ENCODE measurements at places on chromosomes 4 and X.

DNA sequence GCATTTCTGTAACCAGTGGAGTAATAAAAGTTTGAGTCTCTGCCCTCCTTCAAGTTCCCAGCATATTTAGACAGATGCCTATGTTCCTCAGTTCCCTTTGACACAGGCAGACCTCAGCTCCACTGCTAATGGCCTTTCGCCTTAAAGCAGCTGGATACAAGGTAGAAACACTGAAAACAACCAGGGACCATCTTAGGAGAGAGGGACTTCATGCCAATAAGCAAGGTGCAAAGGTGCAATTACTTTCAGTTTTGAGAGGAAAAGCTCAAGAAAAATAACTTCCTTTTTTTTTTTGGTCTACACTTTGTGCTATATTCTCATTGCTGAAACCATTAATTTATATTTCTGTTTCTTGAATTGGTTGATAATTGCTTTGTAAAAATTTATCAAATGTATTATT lies 781.9 kb upstream of the GALNTL6 start:
- DNase-seq: no peak

GRCh38 chr4:173936861-173937260 lies 346.6 kb downstream of the FBXO8 start:
- no peak for DNase-seq

DNA sequence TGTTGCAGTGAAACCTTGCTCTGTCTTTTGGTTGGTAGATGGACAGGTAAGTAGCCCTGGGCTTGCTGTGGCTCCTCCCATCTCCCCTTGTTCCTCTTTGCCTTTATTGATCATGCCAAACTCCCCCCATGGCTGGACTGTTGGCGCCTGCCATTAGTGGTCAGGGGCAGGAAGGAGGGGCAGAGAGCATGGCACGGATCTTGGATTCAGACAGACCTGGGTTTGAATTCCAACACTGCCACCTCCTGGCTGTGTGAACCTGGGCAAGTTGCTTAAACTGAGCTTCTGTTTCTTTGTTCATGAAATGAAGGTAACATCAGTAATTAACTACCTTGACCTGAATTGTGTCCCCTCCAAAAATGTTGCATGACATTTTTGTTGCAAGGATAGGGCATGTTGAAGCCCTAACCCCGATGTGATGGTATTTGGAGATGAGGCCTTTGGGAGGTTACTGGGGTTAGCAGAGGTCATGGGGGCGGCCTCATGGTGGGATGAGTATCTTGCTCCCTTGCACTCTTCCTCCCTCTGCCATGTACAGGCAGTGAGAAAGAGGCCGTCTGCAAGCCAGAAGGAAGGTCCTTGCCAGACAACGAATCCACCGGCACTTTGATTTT lies 6.0 kb downstream of the SLC2A9 start:
- DNase-seq: peak; percentile 46

- no peak for DNase-seq
Measured at GRCh38 chr4:102783006-102783405, 22.2 kb upstream of the MANBA start.

DNA sequence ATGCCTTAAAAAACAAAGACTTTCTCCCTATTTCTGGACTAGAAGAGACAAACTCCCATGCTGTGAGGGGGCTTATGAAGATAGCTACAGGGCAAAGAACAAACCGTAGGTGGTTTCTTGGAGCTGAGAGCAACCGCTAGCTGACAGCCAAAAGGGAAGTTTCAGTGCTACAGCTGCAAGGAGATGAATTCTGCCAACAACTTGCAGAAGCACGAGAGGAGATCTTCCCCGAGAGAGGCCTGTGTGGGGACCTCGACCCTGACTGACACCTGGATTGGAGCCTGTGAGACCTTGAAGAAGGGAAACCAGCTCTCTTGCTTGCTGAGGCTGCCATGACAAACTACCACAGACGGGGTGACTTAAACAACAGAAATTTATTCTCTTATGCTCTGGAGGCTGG lies 183.8 kb upstream of the VCX3A start:
- no peak for DNase-seq

DNA sequence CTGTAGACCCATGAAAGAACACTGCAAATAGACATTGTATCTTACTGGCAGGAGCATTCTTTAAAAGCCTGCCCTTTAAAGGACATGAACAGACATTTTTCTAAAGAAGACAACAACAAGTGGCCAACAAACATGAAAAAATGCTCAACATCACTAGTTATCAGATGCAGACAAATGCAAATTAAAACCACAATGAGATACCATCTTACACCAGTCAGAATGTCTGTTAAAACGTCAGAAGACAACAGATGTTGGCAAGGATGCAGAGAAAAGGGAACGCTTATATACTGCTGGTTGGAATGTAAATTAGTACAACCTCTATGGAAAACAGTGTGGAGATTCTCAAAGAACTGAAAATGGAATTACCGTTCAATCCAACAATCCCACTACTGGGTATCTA lies 77.2 kb downstream of the ATP10D start:
- no peak for DNase-seq

GRCh38 chr4:165555302-165555701 lies 176.5 kb downstream of the CPE start:
- DNase-seq: no peak

GRCh38 chr4:70718811-70719604 lies 2.8 kb upstream of the RUFY3 start:
- DNase-seq: no peak

GRCh38 chrX:105347373-105347772 lies 126.9 kb upstream of the TEX13A start:
- DNase-seq: no peak

DNA sequence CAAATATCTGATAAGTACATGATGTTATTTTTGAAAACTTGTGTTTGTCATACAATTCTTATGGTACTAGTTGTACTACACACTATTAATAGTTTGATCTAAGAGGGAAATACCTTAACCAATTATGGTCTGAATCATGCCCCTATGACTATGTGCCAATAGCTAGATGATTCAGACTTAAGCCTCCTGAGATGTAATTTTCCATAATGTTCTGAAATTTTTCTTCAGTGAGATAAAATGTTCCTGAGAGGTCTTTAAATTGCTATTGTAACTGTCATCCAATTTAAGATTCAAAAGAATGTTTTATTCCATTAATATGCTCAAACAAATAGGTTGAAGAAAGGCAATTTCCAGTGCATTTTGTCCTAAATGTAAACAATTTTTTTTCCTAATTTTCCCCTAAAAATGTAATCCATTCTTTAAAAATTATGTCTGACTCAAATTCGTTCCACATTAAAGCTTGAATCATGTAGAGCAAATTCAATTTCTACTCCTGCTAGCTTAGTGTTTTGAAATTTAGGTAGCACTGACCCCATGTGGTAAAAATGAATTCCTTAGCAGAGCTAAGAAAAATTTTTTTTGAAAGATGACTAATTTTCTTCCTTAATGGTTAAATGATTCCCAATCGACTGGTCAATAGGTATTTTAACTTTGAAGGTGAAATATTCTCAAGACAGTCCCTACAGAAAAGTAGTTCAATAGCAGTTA lies 49.1 kb downstream of the APOOL start:
- no peak for DNase-seq

DNA sequence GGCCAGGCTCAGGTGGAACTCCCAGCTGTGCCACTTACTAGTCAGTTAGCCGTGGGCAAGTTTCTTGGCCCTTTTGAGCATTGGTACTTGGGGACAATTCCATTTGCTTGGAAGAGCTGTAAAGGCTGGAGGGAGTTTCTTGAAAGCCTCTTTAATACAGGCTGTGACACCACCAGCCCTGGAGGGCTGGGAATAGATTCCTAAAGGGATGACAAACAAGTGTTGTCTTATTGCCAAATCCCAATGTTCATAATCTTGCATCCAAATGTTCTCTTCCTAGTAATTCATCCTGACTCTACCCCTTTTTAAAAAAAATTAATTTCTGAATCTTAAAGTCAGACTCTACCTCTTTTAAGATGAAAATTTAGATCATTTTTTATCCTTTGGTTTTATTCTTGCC lies 14.6 kb upstream of the MED28 start:
- no peak for DNase-seq

GRCh38 chrX:26918631-26919030 lies 544.5 kb downstream of the PPP4R3C start:
- no peak for DNase-seq

- DNase-seq: no peak
Measured at GRCh38 chr4:54274795-54275665, 45.9 kb downstream of the PDGFRA start.

- no peak for DNase-seq
Measured at GRCh38 chr4:118969359-118969758, 80.7 kb downstream of the SYNPO2 start.

DNA sequence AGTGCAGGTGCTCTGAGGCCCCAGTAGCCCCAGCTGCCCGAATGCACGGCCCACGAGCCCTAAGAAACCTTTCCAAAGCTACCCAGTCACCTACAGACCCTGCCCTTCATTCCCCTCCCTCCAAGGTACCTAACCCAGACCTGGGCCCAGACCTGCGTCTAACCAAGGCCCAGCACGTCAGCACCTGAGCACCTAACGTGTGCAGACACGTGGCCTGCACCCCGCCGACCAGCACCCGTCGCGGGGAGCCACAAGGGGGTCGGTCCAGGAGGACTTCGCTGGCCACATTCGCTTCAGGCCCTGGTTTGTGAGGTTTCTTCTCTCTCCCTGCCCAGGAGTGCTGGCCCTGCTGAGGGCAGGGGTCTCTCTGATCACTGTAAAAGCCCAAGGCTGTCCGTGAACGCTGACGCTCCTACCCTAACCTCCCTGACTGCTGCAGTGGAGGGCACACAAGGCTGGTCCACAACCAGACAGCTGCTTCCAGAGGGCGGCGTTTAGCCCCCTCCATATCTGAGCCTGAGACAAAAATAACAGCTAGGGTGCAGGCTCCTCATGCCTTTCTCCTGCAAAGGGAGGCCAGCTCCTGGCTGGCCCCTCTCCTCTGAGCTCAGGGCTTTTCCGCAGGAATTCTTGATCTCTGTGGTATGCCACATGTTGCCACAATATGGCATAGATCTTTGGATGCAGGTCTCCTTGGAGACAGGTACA lies 31.8 kb downstream of the WDR1 start:
- no peak for DNase-seq

DNA sequence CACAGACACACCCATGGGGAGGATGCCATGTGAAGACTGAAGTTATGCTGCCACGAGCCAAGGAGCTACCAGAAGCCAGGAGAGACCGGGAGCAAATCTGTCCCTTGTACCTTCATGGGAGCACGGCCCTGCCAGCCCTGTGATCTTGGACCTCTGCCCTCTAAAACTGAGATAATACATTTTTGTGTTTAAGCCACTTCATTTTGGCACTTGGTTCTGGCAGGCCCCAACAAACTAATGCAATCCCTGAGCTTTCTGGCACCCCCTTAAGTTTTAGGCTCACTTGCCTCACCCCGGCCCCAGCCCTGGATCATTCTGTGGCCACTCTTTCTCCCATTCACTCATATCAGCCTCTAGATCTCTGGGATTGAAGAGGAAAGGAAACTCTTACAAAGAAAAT lies 35.4 kb downstream of the SEL1L3 start:
- no peak for DNase-seq

DNA sequence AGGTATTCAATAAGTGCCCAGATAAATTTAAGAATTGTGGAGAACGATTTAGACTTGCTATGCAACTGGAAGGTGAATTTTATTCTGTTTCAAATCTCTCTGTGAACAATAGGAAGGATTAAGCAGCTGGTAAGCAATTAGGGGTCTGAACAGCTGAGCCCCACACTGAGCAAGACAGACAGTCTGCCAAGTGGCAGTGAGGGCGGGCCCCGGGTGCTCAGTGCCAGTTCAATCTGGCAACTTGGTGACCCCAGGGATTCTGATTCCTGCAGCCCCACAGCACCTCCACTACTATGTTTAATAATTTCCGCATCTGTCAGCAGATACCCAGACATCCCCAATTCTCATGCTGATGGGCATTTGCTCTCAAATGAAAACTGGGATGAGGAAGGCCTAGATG lies 317.3 kb downstream of the PPP1R2C start:
- DNase-seq: no peak

- DNase-seq: no peak
Measured at GRCh38 chr4:169188204-169188603, 82.6 kb downstream of the SH3RF1 start.

Data from H1 (cell line).